ENCODE measurements at places on chromosomes 5 and 9. TPM values are rescaled to one million over a fixed set of nuclear protein-coding genes. Genes with fewer than 3 reads are reported as not detected.
A peak's percentile ranks its signal among the peaks of the same experiment; 100 is the strongest.

GRCh38 chr9:81620002-81620390, 69.4 kb downstream of the TLE1 start:
- no peak for DNase-seq

DNA sequence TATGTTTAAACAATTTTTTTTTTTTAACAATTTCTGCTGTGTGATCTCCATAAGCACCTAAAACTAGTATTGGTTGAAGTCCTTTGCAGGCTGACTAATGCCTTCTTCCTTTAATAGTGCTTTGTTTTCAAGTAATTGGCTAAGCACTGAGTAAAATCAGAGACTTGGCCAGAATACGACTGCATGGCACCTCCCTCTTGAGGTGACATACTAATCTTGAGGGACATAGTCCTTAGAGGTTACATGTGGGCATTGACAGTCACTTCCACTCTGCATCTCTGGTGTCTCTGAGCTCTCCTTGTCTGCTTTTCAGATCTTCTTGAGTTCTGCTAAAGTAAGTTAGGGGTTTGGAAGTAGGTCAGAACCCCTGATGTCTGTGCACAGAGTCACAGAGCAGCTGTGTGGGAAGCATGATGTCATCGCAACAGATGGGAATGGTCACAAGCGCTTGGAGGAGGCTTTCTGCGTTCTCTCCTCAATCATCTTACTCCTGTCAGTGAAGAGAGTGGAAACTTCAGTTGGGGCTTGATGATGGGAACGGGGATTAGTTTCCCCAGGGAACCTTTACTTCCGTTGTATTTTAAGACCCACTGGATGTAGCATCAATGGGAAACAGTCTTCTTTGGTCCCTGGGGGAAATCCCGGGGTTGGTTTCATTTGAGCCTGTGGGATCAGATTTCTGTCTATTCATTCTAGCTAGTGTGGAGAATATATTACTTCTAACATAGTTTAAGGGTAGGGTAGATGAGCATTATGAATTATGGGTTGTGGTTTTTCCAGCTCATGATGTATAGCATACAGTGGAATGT, 136.9 kb downstream of the ARHGAP26 start:
- DNase-seq, result no peak

GRCh38 chr9:114312513-114312875, 10.4 kb upstream of the ORM1 start:
- no peak for DNase-seq

- DNase-seq, result no peak
Observed at GRCh38 chr9:112325127-112325526, 8.3 kb downstream of the PTBP3 start.

DNA sequence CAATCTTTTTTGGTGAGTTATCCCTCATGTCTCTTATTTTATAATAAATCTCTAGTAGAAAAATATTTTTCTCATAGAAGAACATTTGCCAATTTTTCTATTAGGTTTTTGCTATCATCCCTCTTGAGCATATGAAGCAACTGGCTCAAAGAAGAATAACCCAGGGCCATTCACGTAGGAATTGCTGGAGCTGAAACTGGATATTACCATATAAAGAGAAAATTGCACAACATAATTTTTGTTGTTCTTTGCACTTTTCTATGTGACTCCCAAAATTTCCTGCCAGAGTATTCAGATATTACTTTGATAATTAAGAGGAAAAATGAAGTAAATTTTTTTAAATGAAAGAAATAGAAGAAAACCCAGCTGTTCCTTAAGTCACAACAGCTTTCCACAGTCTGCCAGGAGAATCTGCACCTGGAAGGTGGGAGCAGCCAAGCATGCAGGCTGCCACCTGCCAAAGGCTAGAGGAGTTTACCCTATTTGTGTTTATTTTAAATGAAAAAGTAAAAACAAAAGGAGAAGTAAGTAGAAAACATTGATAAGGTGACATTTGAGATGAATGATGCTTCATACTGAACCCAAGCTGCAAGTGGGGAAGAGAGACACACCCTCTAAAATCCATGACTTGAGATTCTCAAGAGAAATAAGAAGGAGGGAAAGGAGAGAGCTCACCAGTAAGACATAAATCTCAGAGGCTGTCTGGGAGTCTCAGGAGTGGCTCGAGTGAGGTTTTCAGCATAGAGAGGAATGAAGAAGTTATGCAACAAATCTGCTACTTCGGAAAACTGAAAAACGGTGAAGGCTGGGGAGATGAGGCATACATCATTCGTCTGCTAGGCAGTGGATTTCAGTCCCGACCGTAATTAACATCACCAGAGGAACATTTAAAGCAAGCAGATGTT, 31.5 kb upstream of the FREM1 start:
- no peak for DNase-seq

DNA sequence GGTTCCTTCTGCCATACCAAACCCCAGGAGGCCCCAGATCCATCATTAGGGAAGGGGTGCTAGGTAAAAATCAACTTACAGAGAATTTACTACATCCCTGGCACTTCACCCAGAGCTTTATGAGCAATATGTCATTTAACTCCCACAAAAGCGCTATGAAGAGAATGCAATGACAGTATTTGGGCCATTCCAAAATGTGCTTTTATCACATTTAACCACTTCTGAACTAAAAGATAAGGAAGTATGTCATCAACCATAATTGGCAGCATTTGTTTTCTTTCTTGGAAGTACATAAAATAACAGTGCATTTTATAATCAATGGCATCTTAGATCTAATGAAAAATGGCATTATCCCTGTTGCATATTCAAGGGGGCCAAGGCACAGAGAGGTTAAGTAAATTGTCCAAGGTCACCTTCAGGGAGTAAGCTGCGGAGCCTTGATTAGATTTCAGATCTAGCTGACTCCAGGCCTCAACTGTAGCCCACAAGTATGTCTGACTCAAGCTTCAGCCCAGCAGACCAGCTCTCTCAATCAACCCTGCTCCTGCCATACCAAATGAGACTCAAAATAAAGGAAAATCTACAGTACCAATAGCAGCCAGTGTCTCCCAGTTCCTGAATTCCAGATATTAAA, 16.5 kb downstream of the SH3TC2 start:
- DNase-seq, result no peak

DNA sequence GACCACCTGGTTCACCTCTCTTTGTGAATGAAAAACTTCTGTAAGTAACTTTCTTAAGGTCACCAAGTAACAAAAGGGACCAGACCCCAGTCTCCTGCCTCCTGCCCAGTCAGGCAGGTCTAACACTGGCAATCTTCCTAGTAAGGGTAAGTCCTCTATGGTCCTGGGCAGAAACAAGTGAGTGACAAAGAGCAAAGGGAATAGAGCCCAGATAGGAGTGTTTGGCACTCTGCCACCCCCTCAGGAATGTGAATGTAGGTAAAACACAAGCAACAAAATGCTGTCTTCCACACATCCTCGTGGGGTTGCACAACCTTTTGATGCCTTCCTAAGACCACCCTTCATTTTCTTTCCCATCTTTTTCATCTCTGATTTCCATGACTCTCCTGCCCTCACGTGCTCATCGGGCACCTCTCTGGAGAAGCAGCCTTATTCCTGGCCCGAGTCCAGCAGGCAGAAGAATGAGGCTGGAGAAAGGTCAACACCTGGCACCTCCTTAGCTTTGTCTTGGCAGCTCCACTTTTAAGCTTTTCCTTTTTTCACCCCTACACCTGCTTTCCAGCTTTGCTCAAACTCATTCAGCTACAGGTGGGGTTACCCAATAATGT, 90.2 kb upstream of the LHFPL2 start:
- no peak for DNase-seq

DNA sequence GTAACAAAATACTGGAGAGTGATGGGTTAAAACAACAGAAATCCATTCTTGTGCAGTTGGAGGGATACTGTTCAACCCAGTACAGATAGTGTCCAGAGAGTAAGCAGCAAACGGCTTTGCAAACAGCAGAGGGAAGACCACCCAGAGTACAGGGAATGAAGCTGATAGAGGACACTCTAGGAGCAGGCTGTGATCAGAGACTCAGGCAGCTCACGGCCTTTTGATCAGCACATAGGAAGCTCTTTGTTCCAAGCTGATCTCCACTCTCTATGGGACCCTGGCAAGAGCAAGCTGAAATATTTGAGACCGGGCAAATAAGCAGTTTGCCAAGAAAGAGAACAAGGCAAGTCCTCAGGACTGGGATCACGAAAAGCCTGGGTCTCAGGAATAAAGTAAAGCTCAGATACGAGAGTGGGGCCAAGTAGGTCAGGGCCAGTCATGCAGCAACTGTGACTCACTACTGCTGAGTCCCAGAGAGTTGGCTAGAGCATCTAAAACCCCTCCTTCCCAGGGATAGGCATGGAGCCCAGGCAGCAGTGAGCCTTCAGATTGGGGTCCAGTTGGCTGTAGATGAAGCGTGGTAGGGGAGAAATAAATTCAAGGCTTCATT, 52.4 kb downstream of the MELK start:
- no peak for DNase-seq

GRCh38 chr9:4581861-4582565, 80.1 kb upstream of the PLPP6 start:
- DNase-seq, result no peak

GRCh38 chr5:154997746-154998145, 15.8 kb upstream of the KIF4B start:
- no peak for DNase-seq

DNA sequence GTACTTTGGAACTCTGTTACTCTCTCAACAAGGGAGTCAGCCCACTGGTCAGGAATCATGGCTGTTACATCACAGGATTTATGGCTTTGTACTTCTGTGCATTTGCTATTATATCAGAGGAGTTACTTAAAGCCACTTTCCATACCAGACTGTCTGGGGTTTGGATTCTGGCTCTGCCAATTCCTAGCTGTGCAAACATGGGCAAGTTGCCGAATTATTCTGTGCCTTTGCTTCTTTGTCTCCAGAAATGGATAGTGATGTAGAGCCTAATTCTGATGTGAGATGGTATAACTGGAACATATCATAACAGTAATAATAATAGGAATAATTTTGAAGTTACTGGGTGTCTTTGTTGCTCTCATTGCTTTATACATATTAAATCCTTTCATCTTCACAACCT, 1047.3 kb upstream of the SEMA6A start:
- no peak for DNase-seq

DNA sequence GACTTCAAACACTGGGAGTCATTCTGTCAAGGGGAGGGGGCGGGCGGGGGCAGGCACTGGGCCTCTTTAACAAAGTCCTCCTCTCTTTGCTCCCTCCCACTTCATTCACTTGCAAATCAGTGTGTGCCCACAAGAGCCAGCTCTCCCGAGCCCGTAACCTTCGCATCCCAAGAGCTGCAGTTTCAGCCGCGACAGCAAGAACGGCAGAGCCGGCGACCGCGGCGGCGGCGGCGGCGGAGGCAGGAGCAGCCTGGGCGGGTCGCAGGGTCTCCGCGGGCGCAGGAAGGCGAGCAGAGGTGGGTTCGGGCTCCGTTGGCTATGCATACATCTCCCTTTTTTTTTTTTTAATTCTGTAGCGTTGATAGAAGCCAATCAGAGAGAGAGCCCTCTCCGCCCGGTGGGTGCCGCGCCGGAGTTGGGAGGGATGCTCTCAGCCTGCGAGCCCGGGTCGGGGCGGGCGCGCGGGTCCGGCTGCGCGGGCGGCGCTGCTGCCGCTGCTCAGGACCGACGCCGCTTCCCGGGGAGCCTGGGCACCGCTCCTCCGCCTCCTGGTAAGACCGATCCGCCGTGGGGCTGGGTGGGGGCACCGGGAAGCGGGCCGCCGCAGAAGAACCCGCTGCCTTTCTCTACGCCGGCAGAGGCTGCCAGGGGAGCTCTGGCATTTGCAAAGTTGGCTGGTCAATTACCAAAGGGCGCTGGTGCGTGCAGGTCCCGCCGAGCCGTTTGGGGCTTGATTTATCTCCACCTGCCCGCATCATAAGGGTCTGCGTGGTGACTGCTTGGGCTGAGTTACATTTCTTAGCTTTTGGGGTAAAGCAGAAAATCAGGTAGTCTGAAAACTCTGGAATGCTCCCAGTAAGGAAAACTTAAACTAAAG, at the start of gene CDH6:
Gene CDH6, plus strand, starts transcription at position 96 of the 877 bp plus-strand sequence. CDS start 73,788 bp downstream, outside the sequence.
- DNase-seq, result peak; percentile 75

- DNase-seq, result peak; percentile 80
Observed at GRCh38 chr5:124735169-124735858, 11.1 kb downstream of the ZNF608 start.

- DNase-seq, result no peak
Observed at GRCh38 chr5:92470770-92471169, 1087.7 kb upstream of the ARRDC3 start.

GRCh38 chr5:78274540-78275197, 19.8 kb downstream of the AP3B1 start:
- DNase-seq, result no peak

- no peak for DNase-seq
Observed at GRCh38 chr9:121748074-121748473, 96.6 kb downstream of the DAB2IP start.

GRCh38 chr9:136975644-136976043, 1.7 kb upstream of the PTGDS start:
- no peak for DNase-seq

DNA sequence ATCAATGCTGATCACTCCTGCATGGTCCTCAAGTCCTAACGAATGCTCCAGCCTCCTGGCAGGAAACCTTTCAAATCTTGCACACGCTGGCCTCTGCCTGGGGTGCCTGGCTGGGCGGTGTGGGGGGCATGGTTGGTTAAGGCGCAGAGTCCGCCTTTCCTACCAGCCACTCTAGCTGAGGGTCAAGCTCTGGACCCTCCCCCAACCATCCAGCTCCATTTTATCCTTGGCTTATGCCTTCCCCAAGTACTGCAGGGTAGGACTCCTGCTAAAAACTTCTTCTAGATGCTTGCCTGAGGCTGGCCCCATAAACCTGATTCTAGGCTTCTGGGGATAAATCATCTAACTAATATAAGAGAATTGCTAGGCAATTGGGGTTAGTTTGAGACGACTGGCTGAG, 808 bp upstream of the MVB12B start:
- DNase-seq, result peak; percentile 48

- no peak for DNase-seq
Observed at GRCh38 chr9:77944556-77945243, 86.9 kb downstream of the GNAQ start.

DNA sequence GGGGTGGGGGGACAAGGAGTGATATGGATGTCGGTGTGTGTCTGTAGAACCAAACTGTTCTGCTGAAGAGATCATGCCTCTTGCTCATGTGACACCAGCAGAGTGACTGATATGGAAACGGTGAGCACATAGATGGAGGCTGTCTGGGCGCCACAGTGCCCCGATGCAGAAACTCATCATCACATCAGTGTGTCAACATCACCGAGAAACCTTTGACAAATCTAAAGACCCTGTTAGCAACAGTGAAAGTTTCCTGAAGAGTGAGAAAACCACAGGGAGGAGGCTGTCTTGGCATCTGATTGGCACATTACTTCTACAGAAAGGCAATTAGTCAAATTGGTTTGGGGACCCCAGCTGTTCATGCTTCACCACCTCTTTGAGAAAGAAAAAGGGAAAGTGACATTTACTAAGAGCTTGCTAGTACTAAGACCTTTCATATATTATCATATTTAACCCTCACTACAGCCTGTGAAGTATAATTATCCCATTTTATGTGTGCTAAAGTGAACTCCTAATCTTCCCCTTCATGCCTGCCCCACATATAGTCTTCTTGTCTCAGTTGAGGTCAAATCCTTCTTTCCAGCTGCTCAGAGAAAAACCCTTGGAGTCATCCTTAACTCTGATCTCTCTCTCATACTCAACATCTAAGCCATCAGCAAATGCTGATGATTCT, 25.6 kb downstream of the CSF2 start:
- DNase-seq, result no peak

Gene SV2C
- polyA plus RNA-seq, result 0.05 TPM

Gene SVEP1
- polyA plus RNA-seq, result 0.11 TPM

Gene SLC25A48
- polyA plus RNA-seq, result 0.23 TPM

Gene IARS1
- 32.9 TPM for polyA plus RNA-seq

Gene SPRY4
- polyA plus RNA-seq, result 18.0 TPM

Gene SLC46A2
- not detected for polyA plus RNA-seq

Gene CAMSAP1
- polyA plus RNA-seq, result 6.2 TPM

Gene CTXN3
- polyA plus RNA-seq, result not detected

Gene RMRP
- polyA plus RNA-seq, result 157 TPM

Gene TNFSF15
- 0.64 TPM for polyA plus RNA-seq

Gene MYOZ3
- polyA plus RNA-seq, result 0.26 TPM

All from SK-N-SH (cell line).